NCI-H2107 (cell line): ENCODE measurements at places on chromosomes 5 and 9.
A peak's percentile ranks its signal among the peaks of the same experiment; 100 is the strongest.

DNA sequence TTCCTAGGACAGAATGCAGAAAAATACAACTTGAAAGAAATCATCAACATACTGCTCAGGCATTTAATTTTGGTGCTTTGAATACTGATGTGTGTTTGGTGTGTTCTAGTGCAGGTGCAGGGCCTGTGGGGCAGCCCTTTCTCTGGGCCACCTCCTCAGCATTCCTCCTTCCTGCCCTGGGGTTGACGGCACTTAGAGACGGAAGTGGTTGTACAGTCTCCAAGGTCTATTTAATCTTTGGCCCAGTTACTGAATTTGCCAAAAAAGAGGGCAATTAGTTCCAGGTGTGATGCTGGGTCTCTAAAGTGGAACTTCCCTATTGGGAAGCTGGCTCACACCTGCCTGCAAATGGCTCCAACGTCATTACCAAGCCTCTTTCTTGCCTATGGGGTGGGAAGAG is 269.0 kb downstream of the SH3GL2 start:
- DNase-seq: no peak

DNA sequence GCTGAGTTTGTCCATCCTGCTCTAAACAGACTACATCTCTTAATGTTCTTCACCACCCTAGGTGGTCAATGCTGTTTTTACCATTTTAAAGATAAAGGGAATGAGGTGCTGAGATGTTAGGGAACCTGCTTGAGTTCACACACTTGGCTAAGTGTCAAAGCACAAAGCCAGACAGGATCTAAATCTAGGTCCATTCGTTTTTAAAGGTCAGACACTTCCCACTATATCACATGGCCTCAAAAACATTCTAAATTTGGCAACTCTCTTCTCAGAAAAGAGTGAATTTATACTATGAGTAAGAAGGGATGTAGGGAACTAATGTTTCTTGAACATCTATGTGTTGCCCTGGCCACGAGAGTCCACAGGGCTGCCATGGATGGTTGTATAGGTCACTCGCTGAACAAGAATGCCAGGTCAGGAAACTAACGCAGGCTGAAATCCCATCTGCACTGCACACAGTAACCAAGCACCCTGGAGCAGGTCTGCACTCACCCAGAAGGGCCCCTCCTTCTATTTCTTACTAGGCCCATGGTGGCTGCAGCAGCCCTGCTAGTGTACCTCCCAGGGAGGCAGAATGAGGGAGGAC is 213.0 kb downstream of the SPOCK1 start:
- no peak for DNase-seq

DNA sequence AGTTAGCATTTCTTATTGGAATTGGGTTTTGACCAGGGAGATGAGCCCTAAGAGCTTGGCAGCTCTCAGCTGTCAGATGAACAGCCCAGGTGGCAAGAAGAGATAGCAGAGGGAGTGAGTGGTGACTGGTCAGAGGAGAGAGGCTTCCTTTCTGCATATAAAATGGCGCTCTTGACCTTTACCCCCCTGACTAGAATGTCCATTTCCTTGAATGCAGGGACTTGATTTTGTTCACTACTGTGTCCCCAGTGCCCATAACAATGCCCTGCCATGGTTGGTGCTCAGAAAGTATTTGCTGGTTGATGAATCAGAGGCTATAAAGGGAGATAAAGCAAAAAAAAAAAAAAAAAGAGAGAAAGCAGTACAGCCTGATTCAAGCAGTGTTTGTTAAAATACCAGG is 7.2 kb downstream of the CHMP5 start:
- no peak for DNase-seq

DNA sequence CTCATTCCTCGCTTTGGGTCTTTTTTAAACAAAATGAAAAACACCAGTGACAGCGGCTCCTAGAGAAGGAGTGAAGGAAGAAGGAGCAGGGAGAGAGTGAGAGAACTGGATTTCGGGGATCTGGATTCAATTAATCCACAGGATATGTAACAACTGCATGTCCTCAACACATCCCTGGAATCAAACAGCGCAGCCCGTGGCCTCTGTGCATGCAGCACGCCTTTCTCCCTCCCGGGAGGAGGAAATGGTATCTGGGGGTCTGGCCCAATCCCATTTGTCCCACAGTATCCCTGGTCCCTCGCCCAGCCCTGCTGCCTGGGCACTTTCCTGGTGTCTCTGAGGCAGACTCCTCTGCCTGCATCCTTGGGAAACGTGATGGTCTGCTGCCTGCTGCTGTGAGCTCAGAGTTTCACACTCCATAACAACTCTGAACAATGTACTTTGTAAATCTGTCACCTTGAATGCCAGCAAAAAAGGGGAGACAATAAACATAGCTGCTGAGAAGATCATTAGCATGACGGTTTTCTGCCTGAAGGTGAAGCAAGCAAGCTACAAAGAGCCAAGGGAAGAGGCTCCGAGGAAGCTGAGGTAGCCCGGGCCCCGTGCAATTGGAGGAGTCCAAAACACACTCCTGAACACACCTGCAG is 56.1 kb downstream of the PTCH1 start:
- DNase-seq: no peak

DNA sequence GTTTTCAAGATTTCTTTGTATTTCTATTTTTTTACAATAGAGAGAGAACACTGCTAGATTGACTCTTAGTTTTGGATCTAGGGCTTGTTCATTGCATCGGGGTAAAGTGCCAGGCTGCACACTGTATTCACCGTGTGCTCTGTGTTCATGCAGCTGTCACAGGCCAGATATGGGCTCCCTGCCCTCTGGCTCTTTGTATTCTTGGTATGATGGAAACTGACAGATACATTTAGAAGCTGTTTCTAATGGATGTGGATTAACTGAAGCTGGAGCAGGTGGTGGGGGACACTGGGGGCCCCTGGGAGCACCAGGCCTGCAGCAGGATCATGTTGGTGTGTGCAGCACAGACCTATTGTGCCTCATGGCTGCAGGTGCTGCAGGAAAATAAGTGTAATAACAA is 28.0 kb downstream of the SLC36A1 start:
- DNase-seq: no peak

DNA sequence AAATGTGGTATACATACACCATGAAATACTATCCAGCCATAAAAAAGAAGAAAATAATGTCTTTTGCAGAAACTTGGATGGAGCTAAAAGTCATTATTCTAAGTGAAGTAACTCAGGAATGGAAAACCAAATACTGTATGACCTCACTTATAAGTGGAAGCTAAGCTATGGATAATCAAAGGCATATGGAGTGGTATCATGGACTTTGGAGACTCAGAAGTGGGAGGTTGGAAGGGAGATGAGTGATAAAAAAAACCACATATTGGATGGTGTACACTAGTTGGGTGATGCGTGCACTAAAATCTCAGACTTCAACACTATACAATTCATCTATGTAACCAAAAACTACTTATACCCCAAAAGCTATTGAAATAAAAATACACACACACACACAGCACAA is 24.5 kb downstream of the ADAMTS12 start:
- DNase-seq: no peak

DNA sequence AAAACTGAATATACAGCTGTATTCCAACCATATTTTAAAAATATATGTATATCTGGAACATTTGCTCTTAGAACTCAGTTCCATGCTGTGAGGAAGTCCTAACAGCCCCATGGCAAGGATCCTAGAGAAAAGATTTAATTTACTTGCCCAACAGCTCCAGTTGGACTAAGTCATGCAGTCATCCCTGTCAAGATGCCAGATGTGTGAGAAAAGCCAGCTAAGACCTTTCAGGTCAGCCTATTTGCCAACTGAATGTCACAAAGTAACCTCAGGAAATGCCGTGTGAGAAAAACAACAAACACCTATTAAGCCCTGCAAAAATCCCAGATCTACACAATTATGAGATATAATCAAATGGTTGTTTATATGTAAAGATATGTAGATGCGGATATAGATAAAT is 416.3 kb downstream of the NR2F1-AS1 start:
- DNase-seq: no peak

GRCh38 chr9:134413890-134414623 is 87.8 kb downstream of the RXRA start:
- DNase-seq: peak; percentile 85

DNA sequence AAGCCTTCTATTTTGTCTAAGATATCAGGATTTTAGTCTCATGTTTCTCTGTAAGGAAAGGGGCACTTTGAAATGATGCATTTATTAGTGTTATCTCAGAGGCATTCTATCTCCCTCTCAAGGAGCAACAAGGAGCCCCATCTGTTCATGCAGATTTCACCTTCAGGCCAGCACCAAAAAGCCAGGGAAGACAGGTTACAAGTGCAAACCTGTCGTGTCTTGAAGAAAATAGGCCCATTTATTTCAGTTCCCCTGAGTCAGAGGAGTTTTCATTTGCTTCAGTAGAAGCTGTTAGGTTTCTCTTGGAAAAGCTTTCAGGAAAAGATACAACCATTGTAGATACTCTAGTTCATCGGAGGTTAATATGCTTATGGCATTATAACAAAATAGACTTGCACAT is 97.2 kb downstream of the SPOCK1 start:
- no peak for DNase-seq

DNA sequence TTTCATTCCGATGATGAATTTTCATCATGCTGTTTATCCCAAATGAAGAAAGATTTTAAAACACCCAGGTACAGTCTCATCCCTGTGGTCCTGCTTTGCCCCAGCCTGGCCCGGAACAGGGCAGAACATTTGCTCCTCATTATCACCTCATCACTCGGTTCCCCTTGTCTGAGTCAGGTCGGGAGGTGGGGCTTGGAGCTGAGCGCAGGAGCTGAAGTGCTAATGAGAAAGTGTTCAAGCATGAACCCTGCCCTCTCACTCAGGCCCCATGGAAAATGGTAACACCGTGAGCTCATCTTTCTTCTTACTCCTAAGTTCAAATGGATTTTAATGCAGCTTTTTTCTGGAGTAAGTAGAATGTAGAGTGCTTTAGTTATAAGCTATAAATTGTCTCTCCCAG is 466.2 kb downstream of the KDM4C start:
- no peak for DNase-seq

- no peak for DNase-seq
These were observed 241.8 kb upstream of the MSX2 start for GRCh38 chr5:174482607-174483024.

- no peak for DNase-seq
These were observed 63.9 kb downstream of the FCHO2 start for GRCh38 chr5:73019766-73020165.

- DNase-seq: no peak
These were observed 37.1 kb downstream of the RPS6 start for GRCh38 chr9:19342947-19343346.

- no peak for DNase-seq
These were observed 60.4 kb downstream of the GHR start for GRCh38 chr5:42483472-42484154.

DNA sequence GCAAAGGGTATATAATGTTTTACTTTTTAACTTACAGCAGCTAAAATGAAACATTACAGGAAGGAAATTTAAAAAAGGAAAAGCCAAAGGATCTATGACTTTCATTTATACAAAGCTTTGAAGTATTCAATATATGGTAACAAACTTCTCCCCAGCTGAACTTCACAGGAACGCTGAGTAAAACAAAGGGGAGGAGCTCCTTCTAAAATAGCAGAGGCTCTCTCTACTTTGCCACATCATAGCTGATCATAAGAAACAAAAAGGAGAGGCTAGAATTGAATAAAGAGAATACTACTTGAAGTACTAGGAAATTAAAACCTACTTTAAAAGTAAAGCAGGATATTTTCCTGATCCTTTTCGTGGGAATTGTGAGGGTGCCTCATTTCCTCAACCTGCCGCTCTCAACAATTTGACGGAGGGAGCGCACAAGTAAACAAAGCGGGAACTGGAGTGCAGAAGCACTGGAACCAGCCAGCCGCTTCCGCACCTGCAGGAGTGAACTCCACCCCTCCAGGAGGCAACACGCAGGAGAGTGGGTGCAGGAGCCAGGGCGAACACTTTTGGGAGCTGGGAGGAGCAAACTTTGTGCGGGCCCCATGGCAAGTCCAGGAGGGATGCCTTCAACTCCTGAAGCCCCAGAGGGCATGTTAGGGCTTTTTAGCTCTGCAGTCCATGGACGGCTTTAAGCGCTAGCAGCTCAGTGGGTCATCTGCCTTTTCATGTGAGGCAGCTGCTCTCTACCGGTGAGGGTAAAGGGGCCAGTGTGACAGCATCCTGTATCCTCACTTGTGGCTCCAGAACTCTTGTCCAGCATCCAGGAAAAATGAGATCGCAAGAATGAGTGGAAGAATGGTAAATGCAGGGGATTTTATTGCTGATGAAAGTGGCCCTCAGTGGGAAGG is 757.4 kb downstream of the PTPRD start:
- DNase-seq: peak; percentile 41

DNA sequence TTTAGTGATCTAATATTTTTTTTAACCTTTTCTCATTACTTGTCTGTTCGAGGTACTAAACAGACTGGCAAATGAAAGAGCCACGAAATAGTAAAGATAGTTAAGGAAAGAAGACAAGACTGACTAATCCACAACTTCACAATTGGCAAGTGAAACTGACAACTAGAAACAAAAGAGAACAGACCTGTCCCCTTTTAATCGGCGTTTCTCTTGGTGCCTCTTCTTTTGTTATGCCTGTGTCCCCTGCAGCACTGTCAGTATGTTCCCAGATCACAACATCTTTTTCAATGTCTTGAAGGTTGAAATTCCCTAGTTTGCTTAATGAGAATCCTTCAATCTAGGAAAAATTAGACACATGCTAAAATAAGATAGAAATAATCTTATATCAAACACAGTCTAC is 26.1 kb downstream of the TUT7 start:
- no peak for DNase-seq

DNA sequence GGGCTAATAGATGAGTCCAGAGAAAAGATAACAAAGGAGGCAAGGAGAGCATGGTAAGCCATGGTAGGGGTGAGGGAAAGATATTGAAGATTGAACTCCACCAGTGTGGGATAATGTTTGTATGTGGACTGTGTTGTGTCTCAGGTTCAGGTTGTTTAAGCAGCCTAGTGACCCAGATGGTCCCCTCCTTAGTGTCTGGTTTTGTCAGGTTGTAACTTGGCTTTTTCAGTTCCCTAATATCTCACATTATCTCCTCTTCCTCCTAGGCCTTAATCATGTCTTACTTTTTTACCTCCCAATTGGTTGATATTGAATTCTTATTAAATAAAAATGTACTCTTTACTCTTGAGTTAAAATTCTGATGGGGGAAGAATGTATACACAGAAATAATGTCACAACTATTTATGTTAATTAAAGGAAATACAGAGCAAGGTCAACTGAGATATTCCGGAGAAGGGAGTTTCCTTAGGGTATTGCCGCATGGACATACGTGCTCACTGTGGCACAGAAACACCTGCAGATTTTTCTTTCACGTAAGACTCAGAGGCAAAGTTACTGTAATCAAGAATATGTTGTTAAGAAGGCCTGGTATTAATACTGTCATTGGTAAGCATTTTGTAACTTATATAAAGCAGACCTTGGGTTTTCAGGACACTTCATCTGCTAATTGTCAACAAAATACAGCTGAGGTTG is 23.4 kb upstream of the SH3GL2 start:
- no peak for DNase-seq

DNA sequence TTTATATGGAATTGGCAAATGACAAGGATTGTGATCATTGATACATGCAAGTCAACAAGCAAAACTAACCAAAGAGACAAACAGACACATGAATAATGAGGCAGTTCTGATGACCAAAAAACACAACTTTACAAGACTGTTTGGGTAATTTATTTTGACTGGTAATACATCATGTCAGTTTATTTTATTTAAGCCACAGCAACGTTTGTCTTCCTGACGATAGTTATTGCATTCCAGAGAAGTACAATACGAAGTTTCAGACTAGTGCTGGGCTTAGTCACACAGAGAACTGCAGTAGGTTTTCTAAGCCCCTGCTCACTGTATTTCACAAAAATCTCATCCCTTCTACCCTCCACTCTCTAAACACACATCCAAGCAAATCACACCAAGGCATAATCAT is 514.2 kb downstream of the RAB3C start:
- no peak for DNase-seq
